Inflammatory macrophage treated with lipopolysaccharide for 4 hours (primary cell): ENCODE measurements at places on chromosomes 2 and 18.
A peak's percentile ranks its signal among the peaks of the same experiment; 100 is the strongest.

DNA sequence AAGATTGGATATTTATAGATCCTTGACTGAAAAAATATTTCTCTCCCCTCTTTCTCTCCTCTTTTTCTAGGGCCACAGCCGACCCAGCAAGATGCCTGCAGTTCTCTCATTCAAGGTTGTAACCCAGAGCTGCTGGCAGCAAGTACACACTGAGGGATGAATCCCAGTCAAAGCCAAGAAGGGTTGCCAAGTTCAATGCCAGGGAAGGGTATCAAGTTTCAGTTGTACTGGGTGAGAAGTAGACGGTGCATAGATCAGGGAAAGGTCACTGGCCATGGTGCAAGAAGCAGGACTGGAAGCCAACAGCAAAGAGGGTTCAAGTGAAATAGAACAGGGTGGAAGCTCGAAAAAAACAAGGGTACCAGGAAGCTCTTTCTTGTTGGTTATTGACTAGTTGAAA is 170.2 kb downstream of the NRP2 start:
- no peak for DNase-seq

GRCh38 chr18:26190506-26190905 is 35.7 kb upstream of the TAF4B start:
- peak; percentile 25 for DNase-seq

DNA sequence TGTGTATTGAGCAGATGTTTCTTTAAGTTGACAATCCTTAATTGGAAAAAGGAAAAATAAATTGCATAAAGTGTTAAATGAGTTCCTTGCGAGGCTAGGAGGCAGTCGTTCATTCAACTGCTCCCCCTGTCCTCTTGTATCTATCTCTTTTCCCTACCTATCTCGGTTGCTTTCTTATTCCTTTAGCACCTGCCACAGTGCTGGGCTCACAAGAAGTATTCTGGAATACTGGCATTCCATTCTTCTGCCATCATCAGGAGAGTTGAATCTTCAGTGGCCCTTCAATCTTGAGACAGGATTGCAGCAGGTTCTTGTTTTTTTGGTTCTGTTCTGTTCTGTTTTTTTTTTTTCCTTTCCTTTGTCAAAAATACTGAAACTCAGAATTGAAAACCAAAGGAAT is 143.1 kb upstream of the AQP4 start:
- DNase-seq, result no peak

DNA sequence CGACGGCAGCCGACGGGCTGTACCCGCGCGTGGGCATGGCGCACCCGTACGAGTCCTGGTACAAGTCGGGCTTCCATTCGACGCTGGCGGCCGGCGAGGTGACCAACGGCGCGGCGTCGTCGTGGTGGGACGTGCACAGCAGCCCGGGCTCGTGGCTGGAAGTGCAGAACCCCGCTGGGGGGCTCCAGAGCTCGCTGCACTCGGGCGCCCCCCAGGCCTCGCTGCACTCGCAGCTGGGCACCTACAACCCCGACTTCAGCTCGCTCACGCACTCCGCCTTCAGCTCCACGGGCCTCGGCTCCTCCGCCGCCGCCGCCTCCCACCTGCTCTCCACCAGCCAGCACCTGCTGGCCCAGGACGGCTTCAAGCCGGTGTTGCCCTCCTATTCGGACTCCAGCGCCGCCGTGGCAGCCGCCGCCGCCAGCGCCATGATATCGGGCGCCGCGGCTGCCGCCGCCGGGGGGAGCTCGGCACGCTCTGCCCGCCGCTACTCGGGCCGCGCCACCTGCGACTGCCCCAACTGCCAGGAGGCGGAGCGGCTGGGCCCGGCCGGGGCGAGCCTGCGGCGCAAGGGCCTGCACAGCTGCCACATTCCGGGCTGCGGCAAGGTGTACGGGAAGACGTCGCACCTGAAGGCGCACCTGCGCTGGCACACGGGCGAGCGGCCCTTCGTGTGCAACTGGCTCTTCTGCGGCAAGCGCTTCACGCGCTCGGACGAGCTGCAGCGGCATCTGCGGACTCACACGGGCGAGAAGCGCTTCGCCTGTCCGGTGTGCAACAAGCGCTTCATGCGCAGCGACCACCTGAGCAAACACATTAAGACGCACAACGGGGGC is 2.0 kb downstream of the SP9 start:
- peak; percentile 39 for DNase-seq

DNA sequence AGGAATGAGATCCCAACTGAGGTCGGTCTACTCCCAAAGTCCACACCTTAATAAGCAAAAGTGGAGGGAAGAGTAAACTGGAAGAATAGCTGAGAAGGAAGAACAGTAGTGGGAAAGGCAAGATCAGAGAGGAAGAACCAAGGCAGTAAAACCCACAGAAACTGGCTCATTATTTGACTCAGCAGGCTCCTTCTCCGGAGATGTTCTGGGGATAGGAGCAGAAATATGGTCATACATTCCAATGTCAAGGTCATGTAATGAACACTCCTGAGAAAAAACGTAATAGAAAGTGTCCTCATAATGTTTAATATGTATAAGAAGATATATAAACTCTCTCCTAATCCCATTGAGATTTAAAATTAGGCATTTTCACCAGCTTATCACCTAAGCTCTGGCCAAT is 39.5 kb downstream of the STK39 start:
- no peak for DNase-seq

- no peak for DNase-seq
Measured at GRCh38 chr2:25699216-25699615, 25.8 kb upstream of the DTNB start.

DNA sequence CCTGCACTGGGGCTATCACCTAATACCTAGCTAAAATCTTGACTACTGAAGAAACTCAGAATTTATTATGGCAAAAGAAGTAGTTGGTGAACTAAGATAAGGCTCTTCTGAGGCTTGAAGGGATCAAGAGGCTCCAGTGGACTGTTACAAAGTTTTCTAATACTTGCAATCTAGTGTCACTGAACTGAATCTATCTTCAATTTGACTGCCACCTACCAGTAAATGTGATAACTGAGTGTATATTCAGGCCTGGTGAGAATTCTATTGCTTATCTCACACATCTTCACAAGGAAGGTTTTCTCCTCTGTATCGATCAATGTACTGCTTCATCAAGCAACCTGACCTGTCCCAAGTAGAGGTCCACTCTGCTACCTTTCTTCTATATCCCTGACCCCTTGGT is 40.8 kb downstream of the DARS1 start:
- DNase-seq, result no peak

GRCh38 chr2:28082131-28082530 is 191.6 kb downstream of the BABAM2 start:
- no peak for DNase-seq

- DNase-seq, result no peak
Measured at GRCh38 chr18:78972930-78973331, 6.7 kb upstream of the SALL3 start.

DNA sequence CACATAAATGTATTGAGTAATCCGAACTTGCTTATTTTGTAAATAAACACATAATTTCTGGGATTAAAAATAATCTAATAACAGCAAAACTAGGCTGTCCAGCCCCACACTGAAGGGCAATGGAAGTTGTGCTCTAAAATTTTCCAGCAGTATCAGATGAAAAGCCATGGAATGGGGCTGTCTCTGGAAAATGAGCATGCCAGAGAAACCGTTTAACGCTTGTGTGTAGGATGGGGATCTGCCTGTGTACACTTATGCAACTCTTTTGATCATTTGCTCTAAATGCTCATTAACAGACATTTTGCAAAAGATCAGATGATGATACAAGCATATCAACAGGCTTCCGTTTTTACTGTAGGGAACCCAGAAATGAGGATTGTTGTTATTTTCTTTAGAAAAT is 177.6 kb downstream of the SLC8A1 start:
- DNase-seq, result no peak

- DNase-seq, result no peak
Measured at GRCh38 chr2:129252781-129253460, 726.5 kb upstream of the RAB6C start.
